Upper lobe of left lung (tissue), 6 donors: ENCODE measurements at places on chromosomes 5 and 9. TPM values are rescaled to one million over a fixed set of nuclear protein-coding genes. Genes with fewer than 3 reads are reported as not detected.

FCN2 gene
- total RNA-seq, result not detected

OTP gene
- total RNA-seq, result not detected

SLC6A18 gene
- total RNA-seq, result not detected

WDR38 gene
- 24.1 TPM for total RNA-seq

CDC23 gene
- 14.1 TPM for total RNA-seq

IFNA13 gene
- not detected for total RNA-seq

OLFML2A gene
- 13.2 TPM for total RNA-seq

GRHPR gene
- total RNA-seq, result 89.1 TPM

LRRC26 gene
- total RNA-seq, result not detected

FRMD3 gene
- total RNA-seq, result 7.3 TPM

RABGAP1 gene
- 47.7 TPM for total RNA-seq

C1QTNF2 gene
- 0.55 TPM for total RNA-seq

IRGM gene
- total RNA-seq, result 0.17 TPM

SERINC5 gene
- 51.9 TPM for total RNA-seq

MPDZ gene
- total RNA-seq, result 28.9 TPM

SOX30 gene
- 0.17 TPM for total RNA-seq

EGFLAM gene
- 5.2 TPM for total RNA-seq

FBLL1 gene
- total RNA-seq, result not detected

LRRC8A gene
- 109 TPM for total RNA-seq

RNF14 gene
- 54.6 TPM for total RNA-seq

PCDHA6 gene
- total RNA-seq, result 0.66 TPM

C9orf153 gene
- 1.0 TPM for total RNA-seq

GPR150 gene
- 0.30 TPM for total RNA-seq

CCDC187 gene
- total RNA-seq, result 20.4 TPM

TEX48 gene
- not detected for total RNA-seq

ADGRV1 gene
- total RNA-seq, result 22.3 TPM

CDH6 gene
- total RNA-seq, result 1.8 TPM

TAL2 gene
- not detected for total RNA-seq

TRIM36 gene
- 2.4 TPM for total RNA-seq

TAF11L5 gene
- not detected for total RNA-seq

NINJ1 gene
- 83.9 TPM for total RNA-seq

ZNG1C gene
- total RNA-seq, result 10.2 TPM

C9orf78 gene
- 38.7 TPM for total RNA-seq

CENPP gene
- total RNA-seq, result 2.9 TPM

SNCAIP gene
- total RNA-seq, result 1.2 TPM

PCDHB13 gene
- 1.2 TPM for total RNA-seq

NEUROG1 gene
- total RNA-seq, result not detected

SLC6A3 gene
- total RNA-seq, result 0.52 TPM

IL13 gene
- total RNA-seq, result not detected

FAM81B gene
- 3.3 TPM for total RNA-seq
